Stimulated activated CD8-positive, alpha-beta memory T cell treated with anti-CD3 and anti-CD28 coated beads, Interleukin-15, amount 100 ng/mL, for 48 hours (primary cell): ENCODE measurements at places on chromosomes 4 and X.

DNA sequence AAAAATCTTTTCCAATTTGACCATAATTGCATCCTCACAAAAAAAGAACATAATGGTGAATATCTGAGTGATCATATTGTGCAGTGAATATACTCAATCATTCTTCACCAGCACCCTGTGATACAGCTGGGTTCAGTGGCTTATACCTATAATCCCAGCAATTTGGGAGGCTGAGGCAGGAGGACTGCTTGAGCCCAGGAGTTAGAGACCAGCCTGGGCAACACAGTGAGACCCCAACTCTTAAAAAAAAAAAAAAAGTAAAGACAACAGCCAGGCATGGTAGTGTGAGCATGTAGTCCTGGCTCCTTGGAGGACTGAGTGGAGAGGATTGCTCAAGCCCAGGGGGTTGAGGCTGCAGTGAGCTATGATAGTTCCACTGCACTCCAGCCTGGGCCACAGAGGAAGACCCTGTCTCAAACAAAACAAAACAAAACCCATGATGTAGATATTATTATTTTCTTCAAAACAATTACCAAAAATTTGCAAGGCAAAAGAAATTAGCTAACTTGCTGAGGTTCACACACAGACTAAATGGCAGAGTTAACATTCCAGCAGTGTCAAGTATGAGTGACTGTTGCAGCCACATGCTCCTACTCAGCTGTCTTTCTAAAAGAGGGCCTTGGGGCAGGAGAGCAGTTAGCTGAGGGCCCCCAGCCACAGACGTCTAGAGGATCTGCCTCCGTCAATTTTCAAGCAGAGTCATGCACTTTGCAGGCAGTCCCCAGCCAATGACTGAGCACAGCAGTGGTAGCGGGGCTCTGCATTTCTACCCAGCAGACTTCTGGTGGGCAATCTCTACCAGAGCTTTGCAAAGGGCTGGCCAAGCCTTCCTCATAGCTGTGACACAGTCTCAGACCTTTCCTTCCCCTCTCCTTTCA, 33.4 kb downstream of the ADGRA3 start:
- DNase-seq, result no peak

DNA sequence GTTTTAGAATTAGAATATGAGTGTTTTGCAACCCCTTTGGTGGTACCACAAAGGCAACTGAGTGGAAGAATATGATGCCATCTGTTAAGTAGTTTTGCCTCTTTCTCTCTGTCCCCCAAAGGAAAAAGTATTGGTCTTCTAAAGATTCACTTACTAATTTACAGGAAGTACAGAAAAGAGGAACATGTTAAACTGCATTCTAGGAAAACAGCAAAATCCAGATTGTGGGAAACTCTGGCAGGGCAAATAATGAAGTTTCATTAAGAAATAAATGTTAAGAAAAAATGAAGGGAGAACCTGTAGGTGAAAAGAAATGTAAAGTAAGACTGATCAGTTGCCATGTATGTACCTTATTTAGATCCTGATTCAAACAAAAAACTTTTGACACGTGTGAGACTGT, 39.3 kb downstream of the NSUN7 start:
- DNase-seq, result no peak

GRCh38 chr4:89071311-89071710, 14.3 kb upstream of the FAM13A start:
- no peak for DNase-seq

DNA sequence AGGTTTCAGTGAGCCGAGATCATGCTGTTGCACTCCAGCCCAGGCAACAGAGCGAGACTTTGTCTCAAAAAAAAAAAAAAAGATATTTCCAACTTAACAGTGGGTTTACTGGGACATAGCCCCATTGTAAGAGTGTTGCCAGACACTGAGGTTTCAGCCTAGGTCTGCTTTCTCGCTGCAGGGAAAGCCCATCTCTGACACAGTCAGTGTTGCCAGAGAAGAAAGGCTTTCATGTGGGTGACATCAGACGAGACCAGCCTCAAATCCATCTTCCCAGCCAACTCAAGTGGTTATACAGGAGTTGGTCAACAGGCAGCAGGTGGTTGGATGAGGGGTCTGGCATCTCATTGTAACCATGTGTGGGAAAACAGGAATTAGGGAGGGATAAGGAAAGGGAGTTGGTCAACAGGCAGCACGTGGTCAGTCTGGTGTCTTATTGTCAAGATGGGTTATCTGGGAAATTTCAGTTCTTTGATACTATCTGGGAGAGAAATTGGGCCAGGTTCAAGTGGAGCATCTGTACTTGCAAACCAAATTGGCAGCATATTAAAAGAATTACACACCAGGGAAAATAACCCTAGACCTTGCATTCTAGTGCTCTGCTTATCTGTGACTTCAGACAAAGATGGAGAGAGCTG, 41.1 kb downstream of the NELFA start:
- DNase-seq, result no peak

DNA sequence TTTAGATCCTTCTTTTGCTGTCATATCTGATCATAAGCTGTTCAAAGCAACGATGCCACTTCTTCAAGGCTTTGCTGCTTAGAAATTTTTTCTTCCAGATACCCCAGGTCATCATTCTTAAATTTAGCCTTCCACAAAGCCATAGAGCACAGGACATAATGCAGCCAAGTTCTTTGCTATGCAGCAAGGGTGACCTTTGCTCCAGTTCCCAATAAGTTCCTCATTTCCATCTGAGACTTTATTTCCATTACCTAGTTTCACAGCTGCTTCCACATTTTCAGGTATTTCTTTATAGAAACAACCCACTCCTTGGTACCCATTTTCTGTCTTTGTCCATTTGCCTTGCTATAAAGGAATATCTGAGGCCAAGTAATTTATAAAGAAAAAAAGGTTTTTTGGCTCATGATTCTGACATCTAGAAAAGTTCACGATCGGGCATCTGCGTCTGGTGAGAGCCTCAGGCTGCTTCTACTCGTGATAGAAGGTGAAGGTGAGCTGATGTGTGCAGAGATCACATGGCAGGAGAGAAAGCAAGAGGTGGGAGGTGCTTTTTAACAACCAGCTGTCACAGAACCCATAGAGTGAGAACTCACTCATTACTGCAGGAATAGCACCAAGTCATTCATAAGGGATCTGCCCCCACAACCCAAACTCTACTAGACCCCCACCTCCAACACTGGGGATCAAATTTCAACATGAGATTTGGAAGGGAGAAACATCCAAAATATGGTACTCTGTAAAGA, 11.8 kb upstream of the TASL start:
- DNase-seq, result no peak

DNA sequence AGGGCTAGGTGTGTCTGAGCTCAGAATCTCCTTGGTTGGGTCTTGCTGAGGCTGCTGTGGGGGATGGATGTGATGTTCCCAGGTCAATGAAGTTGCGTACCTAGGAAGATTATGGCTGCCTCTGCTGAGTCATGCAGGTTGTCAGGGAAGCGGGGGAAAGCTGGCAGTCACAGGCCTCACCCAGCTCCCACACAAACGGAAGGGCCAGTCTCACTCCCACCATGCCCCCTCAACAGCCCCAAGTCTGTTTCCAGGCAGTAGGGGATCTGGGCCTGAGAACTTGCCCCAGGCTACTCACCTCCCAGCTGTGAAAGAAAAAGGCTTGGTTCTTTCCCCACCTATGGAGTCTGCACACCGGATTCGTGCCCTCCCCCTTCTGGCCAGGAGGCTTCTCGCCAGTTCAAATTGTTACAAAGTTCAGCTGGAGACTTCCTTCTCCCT, 72.9 kb downstream of the WDR44 start:
- DNase-seq, result no peak

- no peak for DNase-seq
These were observed 198.4 kb downstream of the PALLD start for GRCh38 chr4:168695288-168695687.

GRCh38 chr4:26493461-26493860, 3.2 kb upstream of the CCKAR start:
- DNase-seq, result no peak

- no peak for DNase-seq
These were observed 2184.4 kb upstream of the AGA start for GRCh38 chr4:179626687-179627086.

DNA sequence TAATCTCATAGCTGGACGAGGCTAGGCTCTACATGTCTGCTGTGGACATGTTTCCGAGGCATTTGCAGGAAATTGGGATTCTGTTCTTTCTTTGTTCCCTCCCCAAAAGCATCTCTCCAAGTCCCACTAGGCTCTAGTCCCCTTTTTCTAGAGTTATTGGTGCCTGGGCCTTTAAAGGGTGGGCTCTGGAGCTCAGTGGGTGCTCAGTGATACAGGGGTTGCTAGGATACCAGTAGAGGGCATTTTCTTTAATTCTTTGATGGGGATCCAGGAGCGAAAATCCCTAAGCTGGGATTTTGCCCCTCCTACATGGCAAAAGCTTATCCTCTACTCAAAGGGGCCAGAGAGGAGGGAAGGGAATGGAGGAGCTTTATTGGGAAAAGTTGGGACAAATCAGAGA, 34.2 kb downstream of the ARHGEF9 start:
- no peak for DNase-seq

- no peak for DNase-seq
These were observed 23.8 kb downstream of the ENPP6 start for GRCh38 chr4:184193556-184194525.

DNA sequence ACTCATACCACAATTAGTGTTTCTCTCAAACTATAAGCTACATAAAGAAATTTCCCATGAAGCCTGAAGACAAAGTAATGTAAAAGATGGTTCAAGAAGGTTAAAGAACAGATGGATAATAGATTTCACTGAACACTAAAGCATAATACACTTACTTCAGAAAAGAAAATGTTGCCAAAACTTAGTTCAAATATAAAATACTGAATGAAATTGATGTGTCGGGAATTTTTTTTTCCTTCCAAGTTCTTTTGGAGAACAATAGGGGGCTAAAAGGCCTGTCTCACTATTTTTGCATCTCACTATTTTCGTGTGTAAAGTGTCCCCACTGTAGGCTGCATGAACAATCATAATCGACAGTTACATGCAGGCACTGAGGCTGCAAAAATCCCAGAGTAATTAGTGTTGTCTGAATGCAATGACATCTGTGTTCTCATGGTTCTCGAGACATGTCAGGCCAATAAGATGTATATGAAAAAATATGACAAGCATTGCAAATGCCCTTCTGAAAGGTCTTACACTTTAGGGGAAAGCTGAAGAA, 11.9 kb upstream of the MAB21L2 start:
- no peak for DNase-seq

GRCh38 chrX:152926279-152926678, 28.4 kb downstream of the ZNF185 start:
- peak; percentile 35 for DNase-seq
